Stimulated activated CD8-positive, alpha-beta memory T cell treated with anti-CD3 and anti-CD28 coated beads, Interleukin-2, amount 100 ng/mL, for 1 hour (primary cell): ENCODE measurements at places on chromosomes 2 and 18.

DNA sequence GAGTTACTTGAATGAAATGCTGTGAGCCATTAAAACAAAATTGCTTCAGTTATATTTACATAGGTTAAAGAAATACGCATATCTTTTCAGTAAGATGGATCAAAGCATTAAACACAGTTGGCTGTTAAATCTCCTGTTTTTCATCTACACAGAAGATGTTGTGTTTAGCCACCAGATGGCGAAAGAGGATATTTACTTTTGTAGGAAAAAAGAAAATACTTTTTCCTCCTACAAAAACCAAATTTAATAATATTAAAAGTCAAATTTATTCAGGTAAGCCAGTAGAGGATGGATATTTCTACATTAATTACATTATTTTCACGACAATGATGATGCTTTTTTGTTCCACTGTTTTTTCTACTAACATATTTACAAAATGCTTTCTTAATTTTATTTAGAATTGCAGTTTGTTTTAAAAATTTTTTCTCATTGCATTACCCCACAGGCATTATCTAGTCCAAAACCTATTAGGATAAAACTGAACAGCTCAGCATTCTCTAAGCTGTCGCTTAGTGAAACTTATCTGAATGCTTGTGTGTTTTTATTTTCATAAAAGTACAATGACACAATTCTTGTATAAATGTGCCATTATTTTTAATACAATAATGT, 173.7 kb downstream of the ASXL3 start:
- DNase-seq: no peak

GRCh38 chr2:95343429-95344214, 46.5 kb downstream of the KCNIP3 start:
- no peak for DNase-seq

DNA sequence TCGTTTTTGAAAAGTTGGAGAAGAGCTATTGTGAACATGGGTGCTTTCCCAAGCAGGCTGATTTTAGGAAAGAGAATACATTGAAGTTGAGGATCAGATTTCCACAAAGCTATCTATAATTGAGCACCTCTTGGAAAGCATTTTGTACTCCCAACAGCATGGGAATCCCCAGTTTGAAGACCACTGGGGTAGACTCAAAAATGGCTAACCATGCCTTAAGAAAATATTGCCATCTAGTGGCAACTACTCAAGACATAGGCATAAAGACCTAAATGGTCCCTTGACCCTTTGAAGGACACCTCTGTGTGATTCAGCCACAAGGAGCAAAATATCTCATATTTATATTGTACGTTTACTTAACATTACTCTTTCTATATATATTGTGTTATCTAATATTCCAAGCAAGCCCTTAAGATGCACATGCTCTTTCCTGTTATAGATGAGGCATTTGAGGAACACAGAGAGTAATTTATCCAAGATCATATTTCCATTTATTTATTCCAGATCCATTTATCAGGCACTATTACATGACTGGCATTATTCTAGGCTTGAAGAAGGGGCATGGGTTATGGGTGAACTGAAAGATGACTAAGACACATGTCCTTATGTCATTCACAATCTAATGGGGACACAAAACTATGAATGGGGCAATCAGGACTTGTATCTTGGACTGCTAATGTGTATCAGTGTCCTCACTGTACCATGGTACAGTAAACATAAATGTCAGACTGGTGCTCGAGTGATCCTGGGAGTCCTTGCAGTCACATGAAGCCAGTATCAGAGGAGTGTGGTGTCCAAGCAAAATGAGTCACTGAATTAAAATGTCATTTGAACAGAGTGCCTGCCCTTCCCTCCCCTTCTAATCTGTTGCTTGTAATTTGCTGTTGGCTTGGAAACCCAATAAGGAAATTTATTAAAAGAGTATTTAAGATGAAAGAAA, 121.0 kb upstream of the XPO1 start:
- no peak for DNase-seq

GRCh38 chr2:221958224-221958623, 340.6 kb downstream of the PAX3 start:
- no peak for DNase-seq

DNA sequence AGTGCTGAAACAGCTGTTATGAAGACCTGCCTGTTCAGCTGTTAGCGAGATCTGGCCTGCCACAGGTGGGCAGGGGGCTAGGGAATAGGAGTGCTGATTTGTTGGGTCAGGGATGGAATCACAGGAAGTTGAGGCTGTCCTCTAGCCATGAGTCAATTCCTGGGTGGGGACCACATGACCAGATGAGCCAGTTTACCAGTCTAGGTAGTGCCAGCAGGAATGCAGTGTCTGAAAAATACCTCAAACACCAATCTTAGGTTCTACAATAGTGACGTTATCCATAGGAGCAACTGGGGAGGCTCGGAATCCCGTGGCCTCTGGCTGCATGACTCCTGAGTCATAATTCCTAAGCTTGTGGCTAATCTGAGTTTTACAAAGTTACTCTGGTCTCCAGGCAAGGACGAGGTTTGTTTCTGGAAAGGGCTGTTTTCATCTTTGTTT, 44.9 kb downstream of the DYSF start:
- no peak for DNase-seq

DNA sequence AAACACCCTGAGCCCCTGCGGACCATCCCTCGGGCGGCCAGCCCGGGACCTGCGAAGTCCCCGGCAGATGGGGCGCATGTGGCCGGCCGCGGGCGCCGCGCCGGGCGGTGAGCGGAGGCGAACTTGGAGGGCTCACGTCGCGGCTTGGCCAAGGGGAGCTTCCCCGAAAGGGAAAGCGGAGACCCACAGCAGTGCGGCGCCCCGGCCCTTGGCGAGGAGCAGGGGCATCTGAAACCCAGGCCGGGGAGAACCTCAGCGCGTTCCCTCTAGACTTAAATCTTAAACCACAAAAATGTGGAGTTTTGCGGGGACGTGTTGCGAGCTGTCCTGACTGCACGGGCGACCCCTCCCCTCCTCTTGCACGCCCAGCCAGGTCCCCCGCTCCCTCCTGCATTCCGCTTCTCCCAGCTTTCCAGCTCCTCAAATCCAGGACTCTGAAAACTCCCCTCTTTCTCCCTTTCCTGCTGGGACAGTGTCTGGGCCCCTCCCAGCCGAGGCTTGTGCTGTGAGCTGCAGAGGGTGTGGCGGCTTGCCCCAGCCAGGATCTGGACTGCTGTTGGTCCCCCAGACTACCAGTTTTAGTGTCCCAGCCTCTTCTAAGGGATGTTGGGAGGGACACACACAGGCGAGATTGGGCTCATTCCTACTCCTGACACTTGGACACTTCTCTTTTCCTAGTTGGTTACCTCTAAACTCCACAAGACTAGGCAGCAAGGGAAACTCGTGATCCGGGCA, 1.3 kb downstream of the FMNL2 start:
- DNase-seq: no peak

GRCh38 chr2:220147161-220148038, 520.0 kb downstream of the SLC4A3 start:
- DNase-seq: no peak

GRCh38 chr2:27960237-27960912, 69.8 kb downstream of the BABAM2 start:
- no peak for DNase-seq

GRCh38 chr2:12436935-12437561, 279.7 kb upstream of the TRIB2 start:
- DNase-seq: no peak

DNA sequence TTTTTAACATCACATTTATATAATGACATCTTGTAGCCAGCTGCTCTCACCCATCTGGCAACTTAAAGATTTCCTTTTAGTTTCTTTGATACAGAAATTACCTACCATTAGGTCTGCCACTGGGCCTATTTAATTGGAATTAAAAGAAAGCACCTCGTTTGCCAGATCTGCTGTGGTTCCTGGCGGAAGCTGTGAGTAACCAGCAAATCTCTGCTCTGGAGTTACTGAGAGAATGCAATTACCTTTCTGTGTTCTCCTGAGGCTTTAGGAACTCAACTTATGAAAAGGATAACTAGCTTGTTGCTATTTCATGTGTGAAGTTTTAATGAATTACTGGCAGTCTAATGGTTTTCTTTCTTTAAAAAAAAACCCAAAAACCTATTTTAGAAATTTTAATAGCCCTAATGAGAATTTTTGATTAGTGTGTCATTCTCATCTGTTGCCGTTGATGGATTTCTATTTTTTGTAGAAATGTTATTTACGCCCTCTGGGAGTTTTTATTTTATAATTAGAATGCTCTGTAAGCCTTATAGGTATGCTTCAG, 69.7 kb upstream of the LYPD6B start:
- no peak for DNase-seq

DNA sequence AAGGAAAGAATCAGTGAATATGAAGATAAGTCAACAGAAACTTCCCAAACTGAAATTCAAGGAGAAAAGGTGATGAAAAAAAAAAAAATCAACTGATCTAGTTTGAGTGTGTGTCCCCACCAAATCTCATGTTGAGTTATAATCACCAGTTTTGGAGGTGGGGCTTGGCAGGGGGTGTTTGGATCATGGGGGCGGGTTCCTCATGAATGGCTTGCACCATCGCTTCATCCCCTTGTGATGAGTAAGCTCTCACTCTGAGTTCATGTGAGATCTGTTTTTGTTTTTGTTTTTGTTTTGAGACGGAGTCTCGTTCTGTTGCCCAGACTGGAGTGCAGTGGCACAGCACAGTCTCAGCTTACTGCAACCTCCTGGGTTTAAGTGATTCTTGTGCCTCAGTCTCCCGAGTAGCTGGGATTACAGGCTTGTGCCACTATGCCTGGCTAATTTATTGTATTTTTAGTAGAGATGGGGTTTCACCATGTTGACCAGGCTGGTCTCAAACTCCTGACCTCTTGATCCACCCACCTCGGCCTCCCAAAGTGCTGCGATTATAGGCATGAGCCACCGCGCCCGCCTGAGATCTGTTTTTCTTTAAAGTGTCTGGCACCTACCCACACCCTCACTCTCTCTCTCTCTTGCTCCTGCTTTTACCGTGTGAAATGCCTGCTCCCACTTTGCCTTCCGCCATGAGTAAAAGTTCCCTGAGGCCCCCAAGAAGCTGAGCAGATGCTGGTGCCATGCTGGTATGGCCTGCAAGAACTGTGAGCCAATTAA, 4.0 kb upstream of the SLC66A2 start:
- DNase-seq: no peak

DNA sequence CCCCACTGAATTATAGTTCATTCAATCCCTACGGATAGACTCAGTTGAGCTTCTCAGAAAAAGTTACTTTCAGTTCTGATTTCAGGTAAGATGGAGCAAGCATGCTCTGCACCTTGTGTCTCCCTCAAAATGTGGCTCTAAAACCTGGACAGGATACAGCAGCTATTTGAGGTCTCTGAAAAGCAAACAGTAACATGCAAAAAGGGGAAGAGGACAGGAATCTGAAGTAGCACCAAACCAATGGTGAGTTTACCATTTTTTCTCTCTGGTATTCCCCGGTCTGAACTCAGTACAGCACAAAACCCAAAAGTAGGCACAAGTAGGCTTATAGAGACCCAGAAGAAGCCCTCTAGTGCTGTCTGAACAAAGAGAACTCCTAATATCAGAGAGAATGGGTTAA, 34.1 kb downstream of the LANCL1 start:
- DNase-seq: no peak

DNA sequence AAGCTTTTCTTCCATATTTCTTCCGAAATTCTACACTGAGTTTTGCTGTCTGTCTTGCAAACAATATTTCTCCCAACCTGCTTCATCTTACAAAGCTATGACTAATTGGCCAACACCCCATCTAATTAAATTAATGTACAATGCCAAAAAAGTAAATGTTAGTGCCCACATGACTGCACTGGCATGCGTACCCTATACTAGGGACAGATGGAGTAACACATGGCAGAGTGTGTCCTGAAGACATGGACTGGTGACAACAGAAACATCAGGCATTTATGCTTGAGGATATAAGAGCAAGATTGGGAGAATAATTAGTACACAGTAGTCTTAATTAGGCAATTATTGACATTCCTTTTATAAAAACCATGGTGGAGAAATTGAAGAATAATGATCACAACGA, 66.8 kb downstream of the MREG start:
- no peak for DNase-seq

DNA sequence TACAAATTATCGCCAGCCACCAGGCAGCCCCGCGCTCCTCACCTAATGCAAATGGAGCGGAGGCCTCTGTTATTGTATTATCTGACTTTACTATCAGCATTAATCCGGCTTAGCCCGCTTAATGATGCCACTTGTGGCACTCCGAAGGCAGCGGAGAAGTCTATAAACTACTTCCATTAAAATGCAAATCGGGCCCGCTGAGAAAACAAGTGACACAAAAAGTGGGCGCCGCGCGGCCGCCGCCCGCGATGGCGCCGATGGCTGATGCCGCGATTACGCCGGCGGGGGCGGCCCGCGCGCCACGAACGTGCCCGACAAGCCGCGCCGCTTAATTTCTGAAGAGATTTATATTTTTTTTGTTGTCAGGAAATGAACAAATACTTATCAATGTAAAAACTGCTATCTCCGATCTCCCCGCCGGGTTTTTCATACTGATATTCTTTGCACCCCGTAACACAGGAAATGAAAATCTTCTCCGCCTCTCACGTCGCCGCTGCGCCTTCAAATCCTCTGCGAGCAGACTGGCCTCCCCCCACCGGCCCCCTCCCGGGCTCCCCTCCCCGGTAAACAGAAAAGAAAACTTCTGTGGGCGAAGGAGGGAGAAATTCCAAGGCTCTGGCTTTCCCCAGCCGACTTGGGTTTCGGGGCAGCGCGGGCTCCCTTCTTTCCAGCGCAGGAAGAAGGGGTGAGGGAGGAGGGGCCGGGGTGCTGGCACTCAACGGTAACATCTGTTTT, 221.8 kb downstream of the INSIG2 start:
- DNase-seq: peak; percentile 23

- DNase-seq: no peak
These were observed 60.6 kb downstream of the DDX1 start for GRCh38 chr2:15652252-15652651.

- DNase-seq: no peak
These were observed 523.1 kb upstream of the ID2 start for GRCh38 chr2:8158711-8159110.

DNA sequence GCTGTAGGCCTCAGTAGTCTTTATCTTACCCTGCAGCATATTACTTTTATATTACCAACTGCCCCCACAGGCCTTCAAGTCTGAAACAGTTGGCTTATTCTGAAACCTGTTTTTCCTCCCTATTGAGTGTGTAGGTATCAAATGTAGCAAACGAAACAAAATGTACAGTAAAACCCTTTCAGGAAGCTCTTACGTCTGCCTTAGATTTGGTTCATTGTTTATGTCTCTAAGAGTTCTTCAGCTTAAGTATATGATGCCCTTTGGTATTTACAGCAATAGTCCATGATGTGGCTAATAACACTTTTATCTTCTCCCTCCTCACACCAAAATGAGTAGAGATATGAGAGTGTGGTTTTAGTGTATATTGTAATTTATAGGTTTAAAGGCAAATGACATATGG, 108.8 kb downstream of the DOCK10 start:
- DNase-seq: no peak

- DNase-seq: no peak
These were observed 23.8 kb upstream of the HNRNPLL start for GRCh38 chr2:38626326-38627035.

DNA sequence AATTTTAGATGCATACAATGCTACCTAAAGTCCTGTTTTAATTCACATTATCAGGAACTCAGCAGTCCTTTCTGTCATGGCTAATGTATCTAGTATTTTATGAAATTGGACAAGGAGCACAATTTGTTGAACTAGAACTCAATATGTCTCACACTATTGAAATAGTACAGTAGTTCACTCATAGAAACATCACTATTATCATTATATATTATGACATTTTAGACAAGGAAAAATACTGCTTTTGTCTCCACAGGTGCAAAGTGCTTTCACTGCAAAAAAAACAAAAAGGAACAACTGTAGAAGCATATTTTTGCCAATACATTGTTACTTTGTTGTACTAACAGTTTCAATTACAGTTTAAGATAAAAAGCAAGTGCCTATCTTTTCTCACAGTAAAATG, 419.2 kb upstream of the CDH19 start:
- DNase-seq: no peak

- DNase-seq: no peak
These were observed 92.8 kb upstream of the MSH2 start for GRCh38 chr2:47309952-47310800.
